HT1080 (cell line): ENCODE measurements at places on chromosomes 2 and 18.

GRCh38 chr2:32418778-32419177 lies 62.0 kb downstream of the BIRC6 start:
- peak; percentile 13 for DNase-seq

GRCh38 chr2:128514555-128514955 lies 195.9 kb upstream of the HS6ST1 start:
- DNase-seq = no peak

DNA sequence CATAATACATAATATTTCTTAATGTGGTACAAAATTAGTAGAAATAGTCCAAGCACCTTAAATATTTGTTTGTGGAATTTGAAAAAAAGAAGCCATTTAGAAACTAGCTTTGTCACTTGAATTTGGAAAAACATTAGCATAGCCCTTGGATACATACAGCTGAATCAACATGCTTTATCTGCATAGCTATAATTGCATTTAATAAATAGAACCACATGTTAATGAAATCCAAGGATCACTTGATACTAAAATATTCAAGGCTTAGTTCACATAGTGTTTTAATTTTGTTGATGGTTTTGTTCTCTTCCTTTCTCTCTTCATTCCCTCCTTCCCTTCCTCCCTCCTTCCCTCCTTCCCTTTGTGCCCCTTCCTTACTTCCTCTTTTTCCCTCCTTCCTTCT lies 169.4 kb upstream of the NRXN1 start:
- no peak for DNase-seq

GRCh38 chr18:68148863-68149262 lies 566.0 kb downstream of the TMX3 start:
- DNase-seq = no peak

DNA sequence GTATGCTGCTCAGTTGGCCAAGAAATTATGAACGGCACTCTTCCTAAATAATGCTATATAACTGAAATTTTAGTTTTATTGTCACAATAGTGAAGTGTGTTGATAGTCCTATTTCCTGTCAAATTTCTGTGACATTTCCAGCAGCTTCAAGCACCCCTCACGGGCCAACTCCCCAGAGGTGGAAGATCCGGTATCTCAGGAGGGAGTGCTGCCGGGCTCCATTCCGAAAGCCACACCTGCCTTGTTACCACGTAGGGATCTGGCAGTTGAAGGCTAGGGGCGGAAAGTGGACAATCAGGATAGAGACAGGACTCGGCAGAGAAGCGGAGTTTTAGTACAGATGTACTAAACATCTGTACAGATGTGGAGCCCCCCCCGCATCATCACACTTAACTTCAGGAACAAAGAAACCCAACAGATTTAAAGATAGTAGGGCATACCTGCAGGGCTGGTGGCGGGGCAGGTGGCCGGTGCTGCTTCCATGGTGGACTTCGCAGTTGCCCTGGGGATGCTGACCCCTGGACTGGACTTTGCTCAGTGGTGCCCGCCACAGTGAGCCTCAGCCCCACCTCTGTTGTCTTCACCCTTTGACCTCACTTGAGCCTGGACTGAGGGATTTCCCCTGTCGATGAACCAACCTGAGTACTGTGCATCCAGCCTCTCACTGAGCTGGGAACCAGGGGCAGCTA lies 22.3 kb downstream of the ASAP2 start:
- no peak for DNase-seq

GRCh38 chr2:225069966-225070365 lies 27.7 kb upstream of the DOCK10 start:
- no peak for DNase-seq

DNA sequence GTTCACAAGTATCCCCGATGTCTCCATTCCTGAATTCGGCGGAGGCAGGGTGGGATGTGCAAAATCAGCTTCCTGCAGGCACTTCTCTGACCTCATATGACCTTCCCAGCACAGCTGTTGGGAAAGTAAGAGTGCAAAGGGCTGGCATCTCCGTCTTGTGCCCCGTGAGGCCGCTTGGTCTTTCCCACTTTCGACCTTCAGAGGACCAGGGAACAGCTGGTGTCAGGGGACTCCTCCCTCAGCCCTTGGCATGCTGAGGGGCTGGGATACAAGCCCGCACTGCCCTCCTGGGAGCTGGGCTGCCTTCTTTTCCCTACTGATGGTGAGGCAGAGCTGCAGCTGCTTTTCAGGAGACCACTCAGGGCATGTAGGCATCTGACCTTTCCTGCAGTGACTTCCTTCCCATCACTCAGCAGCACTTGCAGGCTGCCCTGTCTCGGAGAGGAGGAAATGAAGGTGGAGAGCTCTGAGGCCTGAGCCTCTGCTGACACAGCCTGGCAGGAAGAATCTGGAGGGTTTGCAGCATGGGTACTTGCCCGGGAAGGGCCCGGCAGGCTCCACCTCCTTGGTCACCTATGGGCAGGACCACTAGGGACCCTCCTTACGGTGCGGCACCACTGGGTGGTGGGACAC lies 277.2 kb upstream of the HS6ST1 start:
- no peak for DNase-seq

DNA sequence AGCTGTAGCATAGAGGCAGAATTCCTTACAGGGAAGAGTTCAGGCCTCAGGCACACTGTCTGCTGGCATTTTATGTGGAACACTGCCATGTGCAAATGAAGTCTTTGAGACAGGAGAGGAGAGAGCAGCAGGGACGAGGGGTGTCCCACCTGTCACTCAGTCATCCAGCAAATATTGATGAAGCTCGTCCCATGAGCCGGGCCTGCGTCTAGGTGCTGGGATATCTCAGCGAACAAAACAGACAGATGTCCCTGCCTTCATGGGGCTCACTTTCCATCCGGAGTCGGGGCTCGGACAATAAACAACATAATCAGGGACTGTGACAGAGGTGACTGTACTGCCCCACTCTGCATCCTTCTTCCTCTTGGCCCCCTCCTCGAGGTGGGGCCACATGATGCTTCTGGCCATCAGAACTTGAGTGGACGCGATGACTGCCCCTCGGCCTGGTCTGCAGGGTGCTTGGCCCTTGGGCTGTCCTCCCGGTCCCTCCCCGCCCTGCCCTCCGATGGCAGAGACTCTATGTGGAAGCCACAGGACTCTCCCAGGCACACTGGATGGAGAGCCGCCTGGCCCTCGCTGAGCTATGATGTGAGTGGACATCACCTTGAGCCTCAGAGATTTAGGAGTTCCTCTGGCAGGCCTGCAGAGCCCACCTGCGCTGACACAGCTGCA lies 78.8 kb downstream of the MBP start:
- DNase-seq = no peak

GRCh38 chr2:170823898-170824215 lies 7.2 kb downstream of the GAD1 start:
- DNase-seq = no peak

DNA sequence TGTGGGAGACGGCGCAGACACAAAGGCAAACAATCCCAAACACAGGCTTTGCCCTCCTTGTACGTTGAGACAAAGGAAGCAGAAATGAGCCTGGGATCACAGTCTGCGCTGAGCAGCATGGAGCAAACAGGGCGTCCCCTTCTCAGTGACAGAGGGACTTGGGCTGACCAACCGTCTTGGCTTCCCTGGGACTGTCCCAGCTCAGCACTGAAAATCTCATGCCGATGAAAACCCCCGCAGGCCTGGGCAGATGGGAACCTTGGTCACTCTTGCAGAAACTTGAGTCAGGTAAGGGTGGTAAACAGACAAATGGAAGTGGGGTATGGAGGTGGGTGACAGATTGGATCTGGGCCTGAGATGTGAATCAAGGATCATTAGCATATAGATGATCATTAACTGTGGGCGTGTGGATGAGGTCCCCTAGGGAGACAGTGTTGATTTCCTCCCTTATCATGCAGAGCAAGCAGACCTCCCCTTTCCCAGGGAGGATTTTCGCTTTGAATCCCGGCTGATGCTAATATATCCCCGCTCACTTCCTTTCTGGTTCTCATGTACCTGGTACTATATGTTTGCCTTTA lies 19.1 kb upstream of the SH3BP4 start:
- DNase-seq = no peak

- DNase-seq = peak; percentile 81
These were observed 204.8 kb upstream of the GALNT5 start for GRCh38 chr2:157052685-157053224.

DNA sequence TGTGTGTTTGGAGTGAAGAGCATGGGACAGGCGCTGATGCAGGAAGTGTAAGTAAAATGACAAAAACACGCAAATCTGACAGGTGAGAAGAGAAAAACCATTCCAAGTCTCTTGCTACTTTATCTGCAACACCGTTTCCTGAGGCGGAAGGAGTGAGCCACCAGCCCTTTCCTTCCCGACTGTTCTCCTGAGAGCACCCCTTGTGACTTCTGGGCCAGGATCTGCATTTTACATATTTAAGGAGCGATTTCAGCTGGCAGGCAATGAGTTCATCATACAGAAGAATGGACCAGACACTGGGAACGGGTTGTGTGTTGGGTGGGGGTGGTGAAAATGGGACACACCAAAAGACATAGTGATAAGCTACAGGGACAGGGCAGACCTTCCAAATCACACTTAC lies 277.3 kb downstream of the TGIF1 start:
- DNase-seq = no peak

- no peak for DNase-seq
These were observed 104.4 kb downstream of the DOCK10 start for GRCh38 chr2:224937887-224938286.

DNA sequence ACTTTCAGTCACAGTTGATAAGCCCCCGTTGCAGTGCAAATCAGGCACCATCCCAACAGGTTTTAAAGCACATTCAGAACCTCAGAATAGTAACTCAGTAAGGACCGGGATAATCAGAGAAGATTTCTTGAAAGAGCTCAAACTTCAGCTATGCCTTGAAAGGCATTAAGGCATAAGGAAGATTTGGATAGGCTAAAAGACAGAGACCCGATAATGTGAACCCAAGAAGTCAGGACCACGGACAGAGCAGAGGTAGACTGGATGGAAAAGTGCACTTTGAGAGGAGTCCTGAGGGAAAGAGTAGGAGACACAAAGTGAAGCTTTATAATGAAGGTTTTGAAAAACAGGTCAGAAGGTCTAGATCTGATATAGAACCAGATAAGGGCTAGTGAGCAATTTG lies 36.9 kb upstream of the KLF7 start:
- DNase-seq = peak; percentile 24

- no peak for DNase-seq
These were observed 1380.6 kb downstream of the DSC3 start for GRCh38 chr18:29661924-29662323.

DNA sequence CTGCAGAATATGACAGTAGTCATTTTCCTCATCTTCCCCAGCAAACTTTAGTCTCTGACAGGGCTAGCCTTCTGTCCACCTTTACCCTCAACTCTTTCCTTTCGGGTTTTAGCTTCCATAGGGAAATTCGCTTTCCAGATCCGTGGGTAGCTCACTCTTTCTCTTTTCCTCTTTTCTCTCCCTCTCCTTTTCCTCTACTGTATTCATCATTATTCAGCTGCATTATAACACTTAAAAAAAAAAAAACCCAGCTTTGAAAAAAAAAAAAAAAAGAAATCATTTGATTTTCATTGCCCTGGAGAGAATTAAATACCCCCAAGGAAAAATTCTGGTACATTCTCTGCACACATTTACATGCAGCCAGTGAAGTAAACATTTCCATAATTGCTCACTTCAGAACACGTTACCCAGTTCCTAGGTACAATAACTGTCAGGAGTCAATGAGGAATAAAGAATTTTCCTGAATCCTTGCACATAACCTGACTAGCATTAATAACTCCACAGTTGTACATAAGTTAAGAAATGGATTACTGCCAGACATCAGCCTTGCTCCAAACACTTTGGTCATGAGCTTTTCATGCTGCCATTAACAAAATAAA lies 63.5 kb downstream of the ZNF521 start:
- no peak for DNase-seq

- no peak for DNase-seq
These were observed 148.7 kb downstream of the RAPGEF4 start for GRCh38 chr2:172884336-172884735.

DNA sequence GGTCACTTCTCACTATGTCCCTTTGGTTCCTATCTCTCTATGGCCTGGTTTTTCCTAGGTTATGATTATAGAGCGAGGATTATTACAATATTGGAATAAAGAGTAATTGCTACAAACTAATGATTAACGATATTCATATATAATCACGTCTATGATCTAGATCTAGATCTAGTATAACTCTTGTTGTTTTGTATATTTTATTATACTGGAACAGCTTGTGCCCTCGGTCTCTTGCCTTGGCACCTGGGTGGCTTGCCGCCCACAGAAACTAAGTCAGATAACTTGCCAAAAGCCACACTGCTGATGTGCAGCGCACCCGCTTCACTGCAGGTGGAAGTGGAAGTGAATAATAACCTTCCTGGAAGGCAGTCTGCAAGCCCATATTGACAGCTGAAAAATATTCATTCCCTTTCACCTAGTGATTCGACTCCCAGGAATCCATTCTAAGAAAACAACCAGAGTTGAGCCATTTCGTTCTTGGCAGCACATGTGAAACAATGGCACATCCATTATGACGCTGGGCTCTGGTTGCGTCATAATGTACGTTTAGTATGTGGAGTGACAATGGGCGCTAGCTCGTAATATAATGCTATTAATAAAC lies 725 bp upstream of the ANKRD53 start:
- DNase-seq = no peak

DNA sequence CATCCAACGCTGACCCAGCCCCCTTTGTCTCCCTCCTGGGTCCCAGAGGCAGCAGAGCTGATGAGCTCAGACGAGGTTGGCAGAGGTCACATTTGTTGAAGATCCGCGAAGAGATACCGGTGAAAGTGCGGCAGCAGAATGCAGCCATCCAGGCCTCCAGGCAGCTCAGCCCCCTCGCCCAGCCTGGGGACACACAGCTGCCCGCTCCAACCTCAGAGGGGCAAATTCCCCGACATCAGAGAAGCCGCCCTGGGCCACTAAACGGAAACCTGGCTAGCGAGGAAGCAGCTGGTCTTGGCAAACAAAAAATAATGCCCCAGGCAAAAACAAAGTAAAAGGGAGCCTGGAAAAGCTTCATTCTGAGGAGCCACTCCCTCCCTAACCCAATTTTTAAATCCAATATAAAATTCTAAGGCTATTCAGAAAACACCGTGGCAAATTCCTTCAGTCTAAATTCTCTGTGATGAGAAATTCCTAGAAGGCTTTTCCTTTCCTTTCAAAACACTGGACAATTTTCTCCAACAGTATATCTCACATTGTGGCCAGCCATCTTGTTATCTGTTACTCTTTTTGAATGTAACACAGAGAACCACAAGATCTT lies 262.4 kb downstream of the SS18 start:
- DNase-seq = no peak

- no peak for DNase-seq
These were observed 152.8 kb upstream of the COPS8 start for GRCh38 chr2:236932831-236933361.

GRCh38 chr18:23871410-23871809 lies 143.1 kb upstream of the TTC39C start:
- DNase-seq = peak; percentile 90
